ENCODE measurements at places on chromosomes 3 and 15.
A peak's percentile ranks its signal among the peaks of the same experiment; 100 is the strongest.

- peaks cover 14% of the 10 kb centered on the region for H3K4me1 ChIP-seq
- H3K27ac ChIP-seq, result no peak overlapping the region
- H3K27me3 ChIP-seq, result no peaks in the 10 kb centered on the region
- DNase-seq, result no peak
Measured at GRCh38 chr3:45168451-45168850, 22.3 kb upstream of the CDCP1 start.

DNA sequence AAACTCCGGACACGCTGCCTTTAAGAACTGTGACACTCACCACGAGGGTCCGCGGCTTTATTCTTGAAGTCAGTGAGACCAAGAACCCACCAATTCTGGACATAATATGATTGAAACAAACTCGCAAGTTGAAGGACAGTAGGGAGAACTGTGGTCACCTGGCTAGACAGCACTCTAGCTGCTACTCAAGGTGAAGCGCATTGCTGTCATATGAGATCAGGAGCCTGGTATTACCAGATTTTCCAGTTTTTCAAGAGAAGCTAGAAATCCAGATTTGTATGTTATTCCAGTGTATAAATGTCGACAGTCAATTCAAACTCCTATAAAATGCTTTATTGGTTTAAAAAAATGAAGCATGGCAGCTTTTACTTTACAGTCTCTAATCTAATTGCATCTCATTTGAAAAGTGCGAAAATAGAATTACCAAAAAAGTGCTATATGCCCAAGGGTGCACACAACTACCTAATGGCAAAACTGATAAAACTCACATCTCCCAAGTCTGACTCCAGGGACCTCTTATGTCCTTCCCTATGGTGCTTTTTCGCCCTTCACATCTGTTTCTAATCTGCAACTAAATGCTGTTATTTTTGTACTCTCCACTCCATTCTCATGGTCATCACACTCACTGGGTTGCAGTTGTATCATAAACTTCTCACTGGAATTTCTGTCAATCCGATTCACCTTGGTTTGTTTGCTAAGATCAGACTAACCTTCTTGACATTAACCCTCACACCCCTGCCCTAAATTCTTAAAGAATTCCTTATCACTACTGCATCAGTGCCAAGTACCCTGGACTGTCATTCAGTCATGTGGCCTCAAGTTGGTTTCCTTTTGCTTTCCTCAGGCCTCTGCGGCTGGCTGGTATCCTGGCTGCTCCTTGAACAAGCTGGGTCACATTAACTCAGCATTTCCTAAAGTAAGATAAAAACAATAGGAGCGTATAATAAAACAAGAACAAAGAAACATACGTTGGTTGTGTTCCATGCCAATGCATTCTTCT, 31.5 kb upstream of the ARHGEF26 start:
- H3K4me3 ChIP-seq, result no peak overlapping the region
- no peaks in the 10 kb centered on the region for H3K27me3 ChIP-seq
- no peak overlapping the region for H3K27ac ChIP-seq
- DNase-seq, result no peak

- H3K27me3 ChIP-seq, result no peaks in the 10 kb centered on the region
- H3K27ac ChIP-seq, result no peak overlapping the region
- H3K36me3 ChIP-seq, result no peaks in the 10 kb centered on the region
Measured at GRCh38 chr3:127084401-127084990, 101.6 kb downstream of the PLXNA1 start.

GRCh38 chr3:181752202-181752671, 40.5 kb downstream of the SOX2 start:
- peaks cover 43% of the 10 kb centered on the region for H3K4me1 ChIP-seq

DNA sequence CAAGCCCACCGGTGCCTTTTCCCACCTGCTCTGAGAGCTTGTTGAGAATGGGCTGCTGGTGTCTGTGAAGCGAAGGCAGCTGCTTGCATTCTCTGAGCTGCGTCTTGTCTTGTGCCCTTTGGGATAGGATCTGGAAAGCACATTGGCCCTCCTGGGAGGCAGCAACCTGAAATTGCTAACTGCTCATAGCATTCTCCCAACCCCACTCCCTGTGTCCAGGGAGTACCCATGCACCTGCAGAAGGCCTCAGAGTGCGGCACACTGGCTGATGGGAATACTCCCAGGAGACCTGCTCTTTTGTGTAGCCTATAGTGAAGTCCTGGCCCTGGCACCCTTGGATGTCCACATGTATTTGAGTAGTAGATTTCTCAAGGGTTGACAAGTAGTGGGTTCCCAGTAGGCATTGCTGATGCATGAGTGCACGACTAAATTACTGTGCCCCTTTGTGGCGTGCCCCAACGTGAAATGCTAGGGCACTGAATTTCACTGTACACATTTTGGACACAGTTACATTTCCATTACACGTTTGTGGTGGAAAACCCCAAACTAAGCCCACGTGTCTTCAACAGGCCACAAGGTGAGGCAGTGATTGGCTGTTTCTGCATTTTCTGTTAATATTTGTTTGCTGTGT, 3.7 kb downstream of the EPHB1 start:
- H3K4me3 ChIP-seq, result no peak overlapping the region
- peaks cover 47% of the 10 kb centered on the region for H3K27me3 ChIP-seq
- no peaks in the 10 kb centered on the region for H3K36me3 ChIP-seq
- peaks cover 12% of the 10 kb centered on the region for H3K4me1 ChIP-seq

GRCh38 chr3:104873331-104873730, 493.4 kb upstream of the ALCAM start:
- H3K36me3 ChIP-seq, result no peaks in the 10 kb centered on the region
- no peaks in the 10 kb centered on the region for H3K4me1 ChIP-seq
- H3K27me3 ChIP-seq, result no peaks in the 10 kb centered on the region
- no peak overlapping the region for H3K4me3 ChIP-seq
- DNase-seq, result no peak

DNA sequence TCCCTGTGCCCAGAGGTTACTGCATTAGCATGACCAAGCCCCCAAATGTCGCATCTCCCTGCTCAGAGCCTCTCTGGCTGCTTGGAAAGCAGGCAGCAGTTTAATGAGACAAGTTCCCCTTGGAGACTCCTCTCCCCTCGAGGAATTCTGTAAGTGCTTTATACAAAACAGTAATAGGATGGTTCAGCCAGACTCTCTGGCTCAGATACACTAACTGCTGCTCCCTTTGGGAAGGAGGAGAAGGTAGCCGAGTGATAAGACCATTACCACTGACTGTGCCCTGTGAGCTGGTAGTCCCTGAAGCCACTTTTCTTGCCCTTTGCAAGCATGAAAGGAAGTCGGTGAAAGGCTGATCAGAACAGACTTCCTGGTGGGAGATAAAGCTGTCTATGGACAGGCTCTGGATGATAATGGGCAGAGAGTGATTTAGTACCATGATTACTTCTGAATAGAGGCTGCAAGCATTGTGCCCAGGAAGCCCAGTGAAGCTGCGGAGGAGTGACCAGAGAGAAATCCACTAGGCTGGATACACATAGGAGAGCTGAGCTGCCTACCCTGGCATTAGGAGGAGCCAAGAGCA, 100.8 kb downstream of the SEMA6D start:
- H3K4me1 ChIP-seq, result peaks cover 10% of the 10 kb centered on the region
- H3K27me3 ChIP-seq, result no peaks in the 10 kb centered on the region
- no peak overlapping the region for H3K27ac ChIP-seq
- no peak overlapping the region for H3K4me3 ChIP-seq
- DNase-seq, result peak; percentile 46
